M059J (cell line): ENCODE measurements at places on chromosomes 11 and 22. TPM values are rescaled to one million over a fixed set of nuclear protein-coding genes. Genes with fewer than 3 reads are reported as not detected.

Gene AMPD3
- 11.8 and 17.2 TPM in 2 replicates for total RNA-seq

Gene SLC25A18
- total RNA-seq: 0.71 and 0.81 TPM in 2 replicates

Gene LINC01488
- not detected in 2 replicates for total RNA-seq

DNA sequence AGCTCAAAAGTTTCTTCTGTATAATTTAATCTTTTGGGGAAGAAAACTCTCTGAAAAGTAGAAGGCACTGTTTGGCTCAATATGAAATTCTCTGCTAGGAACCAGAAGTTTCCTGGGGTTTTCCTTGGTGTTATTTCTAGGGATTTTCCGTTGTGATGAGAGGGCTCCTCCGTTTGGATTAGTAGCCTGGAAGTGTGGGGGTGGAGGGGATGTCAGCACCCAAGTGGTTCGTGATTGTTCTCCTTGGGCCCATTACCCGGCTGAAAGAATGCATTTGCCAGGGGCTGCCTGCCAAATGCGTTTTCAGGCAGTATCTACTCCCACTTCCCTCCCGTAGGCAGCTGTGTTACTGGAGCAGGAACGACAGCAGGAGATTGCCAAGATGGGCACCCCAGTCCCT is 4.3 kb downstream of the SF3B2 start:
- DNase-seq: no peak

DNA sequence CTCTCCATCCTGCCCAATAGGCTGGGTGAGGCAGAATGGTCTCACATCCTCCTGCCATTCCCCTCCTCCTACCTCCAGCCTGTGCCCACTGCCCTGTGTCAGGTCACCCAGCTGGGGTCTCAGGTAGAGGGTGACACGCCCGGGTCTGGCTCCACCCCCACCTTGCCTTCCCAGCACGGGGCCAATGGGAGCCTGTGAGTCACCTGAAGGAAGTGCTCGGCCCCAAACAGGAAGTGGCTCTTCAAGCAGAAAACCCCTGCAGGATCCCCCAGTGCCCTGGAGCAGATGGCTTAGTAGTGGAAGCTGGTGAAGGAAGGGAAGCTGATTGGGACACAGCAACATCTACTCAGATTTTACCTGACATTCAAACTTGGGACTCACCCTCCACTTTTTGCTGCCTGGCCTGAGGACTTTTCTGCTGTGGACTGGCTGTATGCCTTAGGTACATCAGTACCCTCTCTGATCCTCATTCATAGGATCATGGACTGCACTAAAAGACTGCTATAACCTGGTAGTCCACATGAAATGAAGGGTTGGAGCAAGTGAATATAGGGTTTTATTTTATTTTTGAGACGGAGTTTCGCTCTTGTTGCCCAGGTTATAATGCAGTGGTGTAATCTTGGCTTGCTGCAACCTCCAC is 33.4 kb downstream of the GDPD5 start:
- DNase-seq: peak; percentile 70

GRCh38 chr22:24427500-24428164 is at the start of gene ADORA2A:
ADORA2A (plus strand) TSS chr22:24427599; CDS start chr22:24433405, 5,806 bp downstream.
- no peak for DNase-seq

DNA sequence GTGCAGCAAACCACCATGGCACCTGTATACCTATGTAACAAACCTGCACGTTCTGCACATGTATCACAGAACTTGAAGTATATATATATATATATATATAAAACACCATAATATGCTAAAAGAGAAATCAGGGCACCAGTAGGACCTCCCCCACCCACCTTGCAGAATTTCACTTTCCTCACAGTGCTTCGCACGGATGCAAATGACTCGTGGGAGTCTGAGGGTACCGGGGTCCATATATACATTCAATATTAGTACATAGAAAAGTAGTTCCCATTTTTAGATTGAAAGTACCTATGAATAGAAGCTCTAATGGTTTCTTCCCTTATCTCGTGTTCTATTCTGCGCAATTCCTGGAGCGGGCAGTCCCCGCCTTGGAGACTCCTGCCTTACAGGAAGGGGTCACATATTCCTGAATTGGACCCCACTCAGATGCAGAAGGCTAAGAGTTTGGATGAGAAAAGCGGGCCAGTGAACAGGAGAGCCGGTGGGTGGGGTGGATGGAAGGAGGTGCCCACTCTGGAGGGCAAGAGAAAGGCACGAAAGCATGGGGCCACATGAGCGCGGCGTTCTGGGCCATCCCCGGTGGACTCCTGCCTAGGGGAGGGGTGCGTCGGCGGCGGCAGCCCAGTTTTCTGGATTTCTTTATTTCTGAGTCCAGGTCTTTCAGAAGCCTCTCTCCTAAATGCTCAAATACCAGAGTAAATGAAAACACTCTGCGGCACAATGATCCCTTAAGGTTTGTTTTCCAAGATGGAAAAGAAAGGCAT is 136.3 kb downstream of the ETS1 start:
- no peak for DNase-seq
